ENCODE measurements at places on chromosomes 2 and 18.

DNA sequence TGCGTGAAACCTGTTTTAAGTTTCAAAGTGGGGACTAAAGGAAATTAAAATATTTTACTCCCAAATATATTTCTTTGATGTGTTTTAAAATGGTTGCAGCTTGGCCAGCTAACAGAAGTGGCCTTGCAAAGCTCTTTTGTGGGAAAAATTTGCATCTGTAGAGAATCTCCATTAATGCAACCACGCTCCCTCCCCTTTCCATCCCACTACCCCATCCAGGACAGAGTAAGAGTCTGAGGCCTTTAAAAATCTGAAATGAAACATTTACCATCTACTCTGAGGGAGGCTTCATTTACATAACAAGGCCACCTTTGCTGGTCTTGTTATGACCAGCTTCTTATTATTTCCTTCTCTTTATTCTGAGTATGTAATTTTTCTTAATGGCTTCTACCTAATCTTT, 63.5 kb downstream of the STAT4 start:
- no peak for DNase-seq

GRCh38 chr2:187505065-187505672, 49.1 kb downstream of the TFPI start:
- DNase-seq, result no peak

DNA sequence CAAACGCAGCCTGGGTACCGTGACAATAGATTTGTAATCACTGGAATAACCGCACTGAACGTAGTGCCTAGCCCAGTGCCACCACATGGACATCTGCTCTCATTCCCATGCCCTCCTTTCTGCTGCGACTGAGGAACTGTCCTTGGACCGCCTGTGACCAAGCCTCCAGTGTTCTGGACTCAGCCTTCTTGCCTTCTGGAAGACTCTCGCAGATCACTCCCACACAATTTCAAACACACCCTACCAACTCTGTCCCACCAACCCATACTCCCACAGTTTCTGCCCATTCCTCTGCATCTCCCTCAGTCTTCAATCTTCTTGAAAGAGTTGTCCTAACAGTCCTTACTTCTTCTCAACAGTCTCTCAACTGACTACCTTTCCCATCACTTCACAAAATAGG, 2.1 kb downstream of the RNF149 start:
- DNase-seq, result no peak

DNA sequence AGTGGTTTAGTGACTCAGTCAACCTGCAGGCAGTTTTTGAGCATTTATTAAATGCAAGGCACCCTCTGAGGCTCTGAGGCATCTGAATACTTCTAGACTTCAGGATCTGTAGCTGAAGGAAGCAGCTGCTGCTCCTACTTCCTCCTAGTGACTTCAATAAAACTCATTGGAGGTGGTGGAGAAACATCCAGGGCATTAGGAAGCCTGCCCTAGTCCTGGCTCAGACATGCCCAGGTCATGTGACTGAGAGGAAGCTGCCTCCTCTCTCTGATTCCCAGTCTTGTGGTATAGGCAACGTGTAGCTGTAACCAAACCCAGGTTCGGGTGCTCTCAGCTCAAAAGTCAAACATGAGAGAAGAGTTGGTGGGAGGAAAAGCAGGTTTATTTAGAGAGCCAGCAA, 287.2 kb upstream of the GYPC start:
- no peak for DNase-seq

DNA sequence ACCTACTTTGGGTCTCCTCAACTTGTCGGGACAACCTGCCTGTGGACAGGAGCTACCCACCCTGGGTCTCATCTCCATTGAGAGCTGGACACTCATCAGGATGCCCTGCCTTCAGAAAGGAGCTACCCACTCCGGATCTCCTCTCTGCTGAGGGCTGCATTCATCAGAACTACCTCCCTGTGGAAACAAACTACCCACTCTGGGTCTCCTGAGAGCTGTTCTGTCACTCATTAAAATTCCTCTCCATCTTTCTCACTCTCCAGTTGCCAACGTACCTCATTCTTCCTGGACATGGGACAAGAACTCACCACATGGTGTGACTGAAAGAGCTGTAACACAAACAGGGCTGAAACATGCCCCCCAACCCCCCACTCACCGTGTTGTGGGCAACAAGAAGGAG, 22.5 kb upstream of the UBE2F start:
- DNase-seq, result no peak

- no peak for DNase-seq
Measured at GRCh38 chr2:17226941-17227490, 291.2 kb downstream of the RAD51AP2 start.

- DNase-seq, result no peak
Measured at GRCh38 chr2:140344838-140345237, 1564.6 kb upstream of the NXPH2 start.

DNA sequence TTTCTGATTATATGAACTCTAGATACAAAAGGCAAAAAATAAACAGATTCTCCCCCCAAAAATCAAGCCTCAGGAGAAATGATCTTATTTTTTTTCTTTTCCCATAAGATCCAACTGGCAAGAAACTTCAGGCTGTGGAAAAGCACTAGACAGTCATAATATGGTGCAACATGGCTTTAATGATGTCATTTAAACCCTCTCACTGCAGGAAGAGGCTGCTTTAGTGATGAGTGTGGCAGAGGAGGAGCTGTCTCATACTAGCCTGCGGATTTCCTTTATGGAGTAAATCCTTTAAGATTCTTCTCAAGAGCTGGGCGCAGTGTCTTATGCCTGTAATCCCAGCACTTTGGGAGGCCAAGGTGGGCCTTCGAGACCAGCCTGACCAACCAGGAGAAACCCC, 83.3 kb upstream of the CD28 start:
- DNase-seq, result no peak

- no peak for DNase-seq
Measured at GRCh38 chr2:158022888-158023287, 78.8 kb upstream of the UPP2 start.

DNA sequence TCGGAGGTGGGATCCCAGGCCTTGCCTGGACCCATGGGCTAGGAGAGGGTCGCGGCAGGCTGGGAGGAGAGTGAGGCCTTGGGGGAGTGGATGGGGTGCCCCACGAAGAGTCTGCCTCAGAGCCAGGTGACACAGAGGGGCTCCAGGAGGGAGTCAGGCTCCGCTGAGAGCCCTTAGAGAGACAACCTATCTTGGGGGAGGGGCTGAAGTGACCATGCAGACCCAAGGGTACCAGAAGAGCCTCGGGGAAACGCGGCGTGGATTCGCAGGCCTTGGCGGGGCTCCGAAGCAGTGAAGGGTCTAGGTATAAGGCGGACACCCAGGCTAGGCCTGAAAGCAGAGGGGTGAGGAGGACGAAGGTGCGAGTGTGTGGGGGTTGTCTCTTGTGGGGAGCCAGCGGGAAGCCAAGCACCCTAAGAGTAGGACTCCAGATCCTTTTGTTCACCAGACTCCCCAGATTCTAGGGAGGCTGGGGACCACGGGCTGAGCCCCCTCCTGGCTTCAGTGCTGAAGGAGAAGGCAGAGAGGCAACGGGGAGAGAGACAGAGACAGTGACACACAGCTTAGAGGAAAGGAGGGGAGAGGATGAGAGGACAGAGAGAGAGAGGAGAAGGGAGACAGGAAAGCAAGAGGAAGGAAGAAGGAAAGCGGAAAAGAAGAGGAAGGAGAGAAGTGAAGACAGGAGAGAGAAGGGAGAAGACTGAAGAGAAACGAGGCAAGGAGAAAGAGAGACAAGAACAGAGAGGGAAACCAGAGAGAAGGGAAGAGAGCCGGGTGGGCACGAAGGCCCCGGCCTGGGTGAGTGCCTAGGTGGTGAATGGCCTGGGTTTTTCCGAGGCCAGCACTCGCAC, 1.1 kb upstream of the HOXD11 start:
- no peak for DNase-seq

DNA sequence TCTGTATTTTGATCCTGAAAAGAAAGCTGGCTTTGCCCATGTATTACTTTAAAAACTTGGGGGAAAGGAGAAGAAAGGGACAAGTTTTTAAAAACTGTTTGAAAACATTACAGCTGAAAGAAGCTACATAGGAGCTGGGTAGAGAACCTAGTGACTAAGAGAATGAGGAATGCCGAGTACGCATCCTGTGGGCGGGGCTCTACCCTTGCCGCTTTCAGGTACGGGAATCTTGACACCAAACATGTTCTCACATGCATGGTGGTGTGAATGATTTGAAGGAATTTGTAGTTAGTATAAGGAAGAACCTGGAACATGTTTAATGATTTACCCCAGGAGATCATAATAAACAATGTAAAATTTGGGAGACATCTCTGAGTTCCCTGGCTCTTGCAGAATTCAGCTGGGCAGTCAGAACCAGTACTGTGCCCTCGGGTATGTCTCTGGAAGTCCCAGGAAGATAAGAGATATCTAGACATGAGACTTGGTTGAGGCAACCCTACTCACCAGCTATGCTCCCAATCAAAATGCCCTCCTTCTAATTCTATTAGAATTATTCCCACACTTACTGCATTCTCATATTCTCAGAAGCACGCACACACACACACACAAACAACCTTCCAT, 16.5 kb upstream of the TGFA start:
- no peak for DNase-seq

- no peak for DNase-seq
Measured at GRCh38 chr2:196827356-196827755, 18.2 kb upstream of the C2orf66 start.

- no peak for DNase-seq
Measured at GRCh38 chr2:11073251-11073650, 82.0 kb upstream of the SLC66A3 start.

GRCh38 chr2:136024616-136025015, 39.2 kb upstream of the DARS1 start:
- DNase-seq, result no peak

GRCh38 chr2:37681587-37681986, 10.1 kb upstream of the CDC42EP3 start:
- DNase-seq, result no peak

- no peak for DNase-seq
Measured at GRCh38 chr2:115070002-115070401, 627.6 kb downstream of the DPP10 start.
